ENCODE measurements at places on chromosomes 5 and 9.

DNA sequence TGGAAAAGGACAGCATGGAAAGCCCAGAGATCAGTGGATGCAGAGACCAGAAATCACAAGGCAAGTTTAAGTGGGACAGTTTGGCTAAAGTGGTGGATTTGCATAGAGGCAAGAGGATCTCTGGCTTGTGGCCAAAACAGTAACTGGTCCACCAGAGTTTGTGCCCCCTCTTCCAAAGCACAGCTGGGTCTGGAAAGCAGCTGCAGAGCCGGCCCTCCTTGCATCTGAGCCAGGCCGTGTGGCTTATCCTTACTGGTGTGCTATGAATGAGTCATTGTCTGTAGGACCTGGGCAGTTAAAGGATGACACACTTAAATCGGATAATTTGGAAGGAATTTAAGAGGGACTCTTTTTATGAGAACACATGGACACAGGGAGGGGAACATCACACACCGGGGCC is 146.6 kb downstream of the PIP5K1B start:
- no peak for DNase-seq

GRCh38 chr5:117759849-117760499 is 1185.4 kb upstream of the SEMA6A start:
- DNase-seq, result no peak

GRCh38 chr5:154483654-154484392 is 5.8 kb upstream of the HAND1 start:
- DNase-seq, result no peak

GRCh38 chr5:75460532-75460931 is 50.9 kb downstream of the CERT1 start:
- DNase-seq, result no peak

- no peak for DNase-seq
These were observed 55.6 kb downstream of the ARHGEF37 start for GRCh38 chr5:149636861-149637246.

GRCh38 chr5:135703016-135703550 is 124.3 kb upstream of the CXCL14 start:
- DNase-seq, result no peak

DNA sequence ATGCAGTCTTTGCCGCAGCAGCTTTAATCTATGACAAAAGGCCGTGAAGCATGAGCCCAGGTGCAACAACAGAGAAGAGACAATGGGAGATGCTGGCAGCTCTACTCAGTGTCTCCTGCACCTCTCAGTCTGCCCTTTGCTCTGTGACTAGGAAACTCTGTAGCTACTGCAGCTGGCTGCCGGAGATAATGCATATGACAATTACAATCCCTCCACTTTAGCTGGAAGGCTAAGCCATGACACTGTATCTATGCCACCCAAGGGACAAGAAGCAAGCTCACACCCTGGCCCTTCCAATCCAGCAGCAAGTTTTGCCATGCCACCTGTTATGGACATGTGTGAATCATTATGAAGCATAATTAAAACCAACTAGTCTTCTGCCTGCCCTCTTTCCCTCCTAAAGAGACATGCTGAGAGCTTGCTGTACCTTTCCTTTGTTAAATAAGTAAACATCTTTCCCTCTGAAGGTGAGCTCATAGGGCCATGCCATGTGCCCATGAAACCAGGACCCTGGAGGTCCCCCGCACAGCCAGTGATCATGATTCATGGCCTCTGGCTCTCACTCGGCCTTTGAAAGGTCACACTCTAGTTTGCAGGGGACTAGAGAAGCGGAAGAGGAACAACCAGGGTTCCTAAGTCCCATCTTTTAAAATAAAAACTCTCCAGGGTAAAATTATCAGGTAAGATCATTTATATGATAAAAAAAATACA is 219.4 kb downstream of the SPOCK1 start:
- DNase-seq, result no peak

GRCh38 chr5:112570708-112571444 is 151.8 kb upstream of the EPB41L4A start:
- no peak for DNase-seq

- DNase-seq, result no peak
These were observed 113.0 kb upstream of the IL7R start for GRCh38 chr5:35743644-35744043.

DNA sequence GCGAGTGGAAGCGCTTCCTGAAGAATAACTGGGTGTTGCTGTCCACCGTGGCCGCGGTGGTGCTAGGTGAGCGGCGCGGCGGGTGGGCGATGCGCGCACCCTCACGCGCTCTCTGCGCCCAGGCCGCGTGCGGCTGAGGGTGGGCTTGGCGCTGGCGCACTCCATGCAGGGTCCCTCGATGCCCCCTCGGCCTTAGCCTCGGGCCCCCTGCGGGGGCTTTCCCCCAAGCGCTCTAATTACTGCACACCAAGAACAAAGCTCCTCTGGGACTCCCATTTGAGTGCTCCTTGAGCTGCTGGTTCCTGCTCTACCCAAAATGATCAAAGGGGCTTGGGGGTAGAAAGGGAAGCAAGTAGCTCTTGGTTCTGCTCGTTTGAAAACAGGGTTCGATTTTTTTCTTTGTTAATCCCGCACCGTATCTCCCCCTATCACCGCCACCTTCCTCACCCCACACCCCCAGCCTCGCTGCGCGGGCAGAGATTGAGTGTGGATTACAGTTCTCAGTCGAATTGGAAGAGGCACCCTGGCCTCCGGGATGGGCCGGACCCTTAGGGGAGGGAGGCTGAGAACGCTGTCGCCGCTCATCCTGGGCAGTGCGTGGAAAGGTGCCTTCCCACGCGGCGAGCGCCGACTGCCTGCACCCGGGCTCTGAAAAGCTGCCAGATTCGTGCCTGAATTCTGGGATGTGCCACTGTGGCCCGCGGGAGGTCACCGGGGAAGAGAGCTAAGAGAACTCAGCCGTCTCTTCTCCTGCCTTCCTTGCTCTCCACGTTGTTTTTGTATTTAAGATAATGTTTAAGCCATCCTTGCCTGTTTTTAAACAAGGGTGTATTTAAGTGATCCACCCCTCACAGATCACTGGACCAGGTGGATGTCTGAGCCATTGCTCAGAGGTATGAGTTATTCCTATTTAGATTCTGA is 697 bp downstream of the SLC1A1 start:
- no peak for DNase-seq

GRCh38 chr9:5843794-5844471 is 11.0 kb upstream of the ERMP1 start:
- DNase-seq, result no peak

- DNase-seq, result no peak
These were observed 2.6 kb upstream of the PSIP1 start for GRCh38 chr9:15513335-15513734.

DNA sequence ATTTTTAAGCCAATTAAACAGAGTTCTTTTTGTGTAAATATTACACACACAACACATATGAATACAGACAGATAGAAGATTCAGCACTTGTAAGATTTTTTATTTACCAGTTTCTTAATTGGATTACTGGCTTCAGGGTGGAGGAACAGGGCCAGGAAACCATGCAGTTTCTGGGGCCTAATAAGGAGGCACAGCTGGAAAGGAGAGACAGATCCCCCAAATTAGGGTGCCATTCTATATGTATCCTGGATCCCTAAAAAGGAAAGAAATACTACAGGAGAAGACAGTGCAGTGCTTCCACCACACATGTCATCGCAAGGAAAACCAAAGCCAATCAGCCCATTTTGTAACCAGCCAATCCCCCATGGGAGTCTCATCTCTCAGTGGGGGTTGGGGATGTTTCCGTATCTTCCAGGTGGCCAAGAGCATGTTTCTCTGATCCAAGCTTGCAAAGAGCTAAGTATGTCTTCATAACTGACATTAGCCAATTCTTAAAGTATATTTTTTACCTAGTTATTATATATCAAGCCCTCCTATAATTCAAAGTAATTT is 15.8 kb upstream of the ABO start:
- DNase-seq, result no peak

GRCh38 chr9:98083566-98084183 is 27.1 kb downstream of the NANS start:
- no peak for DNase-seq

DNA sequence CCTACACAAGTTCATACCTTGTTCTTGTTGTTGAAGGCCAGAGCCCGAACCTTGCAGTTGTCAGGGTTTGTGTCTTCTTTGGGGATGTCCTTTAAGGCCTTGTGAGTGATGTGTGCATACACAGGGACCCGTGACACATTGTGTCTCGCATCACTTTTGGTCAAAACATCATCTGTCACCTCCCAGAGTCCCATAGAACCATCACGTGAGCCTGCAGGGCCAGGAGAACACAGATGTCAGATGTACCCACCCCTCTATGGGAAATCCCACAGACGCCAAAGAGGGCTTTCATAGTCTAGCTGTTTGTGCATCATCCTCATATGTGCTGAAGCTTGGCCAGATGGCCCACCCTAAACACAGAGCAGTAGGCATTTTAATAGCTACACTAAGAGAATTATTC is 28.2 kb downstream of the DCAF12 start:
- no peak for DNase-seq

DNA sequence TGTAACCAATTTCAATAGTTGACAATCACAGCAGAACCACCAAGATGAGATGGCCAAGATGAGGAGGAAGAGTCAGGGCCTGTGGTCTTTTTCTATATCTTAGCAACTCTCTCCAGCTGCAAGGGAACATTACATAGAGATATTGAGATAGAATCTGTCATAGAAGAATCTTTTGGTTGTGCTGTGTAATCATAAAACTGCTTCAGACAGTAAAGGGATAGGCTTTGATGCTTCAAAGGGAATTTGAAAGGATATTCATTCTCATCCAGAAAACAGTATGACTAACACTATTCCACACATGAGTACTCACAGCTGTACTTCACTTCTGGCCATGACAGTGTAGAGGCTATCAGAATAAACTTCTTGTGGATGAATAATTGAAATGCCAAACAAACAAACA is 145.9 kb downstream of the YIPF5 start:
- no peak for DNase-seq

- no peak for DNase-seq
These were observed 85.2 kb upstream of the FCN2 start for GRCh38 chr9:134795446-134795845.

DNA sequence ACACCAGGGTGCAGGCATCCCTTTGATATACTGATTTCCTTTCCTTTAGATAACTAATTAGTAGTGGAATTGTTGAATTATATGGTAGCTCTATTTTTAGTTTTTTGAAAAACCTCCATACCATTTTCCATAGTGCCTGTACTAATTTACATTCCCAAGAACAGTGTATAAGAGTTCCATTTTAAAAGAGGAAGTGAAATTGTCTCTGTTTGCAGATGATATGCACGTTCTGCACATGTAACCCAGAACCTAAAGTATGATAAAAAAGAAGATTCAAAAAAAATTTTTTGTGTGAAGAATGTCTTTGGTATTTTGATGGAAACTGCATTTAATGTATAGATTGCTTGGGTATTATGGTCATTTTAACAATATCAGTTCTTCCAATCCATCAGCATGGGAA is 424.0 kb upstream of the CCNH start:
- DNase-seq, result no peak

DNA sequence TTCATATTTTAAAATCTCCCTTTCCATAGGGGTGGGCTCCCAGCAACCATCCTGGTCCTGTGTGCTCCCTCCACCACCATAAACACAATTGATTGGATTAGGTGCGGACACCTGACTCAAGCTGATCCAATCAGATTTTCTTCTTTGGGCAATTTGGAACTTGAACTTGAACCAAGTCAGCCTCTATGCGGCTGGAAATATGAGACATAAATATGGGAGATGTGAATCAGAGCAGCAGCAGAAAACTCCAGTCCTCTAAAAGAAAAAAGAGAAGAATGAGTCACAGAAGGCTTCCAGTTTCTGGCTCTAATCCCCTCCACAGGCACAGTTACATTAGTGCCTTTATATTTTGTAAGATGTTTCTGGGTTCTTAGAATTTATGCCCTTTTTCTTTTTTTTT is 306.6 kb downstream of the MLLT3 start:
- DNase-seq, result no peak

GRCh38 chr5:417301-418161 is 25.4 kb upstream of the EXOC3 start:
- no peak for DNase-seq

DNA sequence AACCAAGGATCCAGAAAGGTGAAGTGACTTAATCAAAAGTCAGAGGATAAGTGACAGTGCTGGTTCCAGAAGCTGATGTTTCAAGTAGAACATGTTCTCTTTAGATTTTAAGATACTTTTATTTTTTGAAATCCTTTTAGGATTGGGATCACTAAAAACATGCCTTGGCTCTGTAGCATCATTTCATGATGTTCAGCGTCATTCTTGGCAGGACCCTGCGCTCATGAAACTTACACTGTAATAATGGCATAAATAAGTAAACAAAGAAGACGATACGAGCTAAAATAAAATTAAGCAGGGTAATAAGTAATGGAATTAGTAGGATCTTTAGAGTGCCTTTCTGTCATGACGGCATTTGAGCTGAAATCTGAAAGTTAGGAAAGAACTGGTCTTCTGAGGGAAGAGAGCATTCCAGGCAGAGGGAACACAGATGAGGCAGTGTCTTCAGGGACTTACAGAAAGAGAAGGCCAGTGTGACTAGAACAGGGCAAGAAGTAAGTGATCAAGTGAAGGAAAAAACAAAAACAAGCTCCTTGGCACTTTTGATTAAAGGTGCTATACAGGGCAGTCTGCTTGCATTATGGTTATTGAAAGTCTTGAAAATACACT is 19.9 kb downstream of the CTNNA1 start:
- no peak for DNase-seq

DNA sequence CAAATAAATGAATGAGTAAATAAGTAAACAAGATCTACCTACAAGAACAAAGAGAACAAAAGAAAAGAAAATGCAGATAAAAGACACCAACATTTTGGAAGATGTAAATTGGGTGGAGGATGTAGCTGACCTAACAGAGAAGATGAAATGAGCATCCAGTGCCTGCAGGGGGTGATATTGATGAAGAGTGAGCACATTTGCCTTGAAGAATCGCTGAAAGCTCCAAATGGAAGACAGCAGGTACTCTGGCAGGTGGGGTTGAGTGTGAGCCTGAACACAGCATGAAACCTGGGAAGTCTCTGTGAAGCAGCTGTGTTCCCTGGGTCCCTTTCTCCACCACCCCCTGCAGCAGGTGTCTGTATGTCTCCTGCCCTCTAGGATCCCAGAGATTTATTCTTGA is 125.6 kb downstream of the NXNL2 start:
- no peak for DNase-seq

- no peak for DNase-seq
These were observed 213.9 kb upstream of the TBCA start for GRCh38 chr5:77990020-77990419.

GRCh38 chr9:88280816-88281382 is 107.3 kb upstream of the SPIN1 start:
- DNase-seq, result no peak

GRCh38 chr9:621201-621855 is 220.2 kb upstream of the DMRT1 start:
- no peak for DNase-seq

DNA sequence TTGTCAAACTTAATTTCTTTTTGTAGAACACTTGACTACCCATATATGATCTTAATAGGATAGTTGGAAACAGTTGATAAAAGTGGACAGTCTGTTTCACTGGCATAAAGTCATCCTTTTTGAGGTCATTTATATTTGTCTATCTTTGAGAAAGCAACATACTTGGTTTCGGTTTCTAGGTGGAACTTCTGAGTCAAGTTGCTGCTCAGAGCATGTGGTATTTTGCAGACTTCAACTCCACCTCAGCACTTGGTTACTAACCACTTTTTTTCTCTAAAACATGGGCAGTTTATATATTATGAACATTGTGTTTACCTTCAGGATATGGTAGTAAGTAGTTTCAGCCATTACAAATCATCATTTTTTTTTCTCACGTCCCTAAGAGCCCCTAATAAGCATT is 1749.0 kb upstream of the C9orf72 start:
- DNase-seq, result no peak
